ENCODE measurements at places on chromosomes 3 and 15.

- DNase-seq, result no peak
These were observed 93.4 kb downstream of the WDR76 start for GRCh38 chr15:43920254-43920600.

GRCh38 chr15:35293353-35294130, 208.4 kb upstream of the NANOGP8 start:
- DNase-seq, result no peak

GRCh38 chr15:27358751-27359434, 387.9 kb downstream of the GABRG3 start:
- DNase-seq, result no peak

DNA sequence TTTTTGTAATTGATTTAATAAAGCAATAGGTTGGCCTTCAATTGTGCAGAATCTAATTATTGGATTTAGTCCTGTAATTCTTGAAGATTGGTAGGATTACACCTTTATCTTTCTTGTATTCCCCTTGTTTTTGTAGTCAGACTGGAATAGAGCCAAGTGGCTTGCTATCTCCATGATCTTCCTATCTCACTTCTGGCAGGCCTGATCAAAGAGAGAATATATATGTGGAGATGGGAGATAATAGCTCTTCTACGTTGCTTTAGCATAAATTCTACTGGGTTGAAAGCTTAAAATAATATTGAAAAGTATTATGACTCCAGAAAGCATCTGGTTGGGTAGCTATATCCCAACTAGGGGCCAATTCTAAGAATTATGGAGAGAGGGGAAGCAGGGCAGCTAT, 16.9 kb upstream of the IFT57 start:
- DNase-seq, result no peak

- DNase-seq, result no peak
These were observed 33.5 kb upstream of the ZNF774 start for GRCh38 chr15:90318591-90318990.

- no peak for DNase-seq
These were observed 238.5 kb downstream of the NSUN3 start for GRCh38 chr3:94301366-94301765.

- DNase-seq, result no peak
These were observed 32.9 kb downstream of the DAPK2 start for GRCh38 chr15:64013179-64014062.

GRCh38 chr15:85396554-85396953, 16.2 kb downstream of the AKAP13 start:
- no peak for DNase-seq

GRCh38 chr3:123394391-123395020, 54.4 kb downstream of the ADCY5 start:
- DNase-seq, result no peak

DNA sequence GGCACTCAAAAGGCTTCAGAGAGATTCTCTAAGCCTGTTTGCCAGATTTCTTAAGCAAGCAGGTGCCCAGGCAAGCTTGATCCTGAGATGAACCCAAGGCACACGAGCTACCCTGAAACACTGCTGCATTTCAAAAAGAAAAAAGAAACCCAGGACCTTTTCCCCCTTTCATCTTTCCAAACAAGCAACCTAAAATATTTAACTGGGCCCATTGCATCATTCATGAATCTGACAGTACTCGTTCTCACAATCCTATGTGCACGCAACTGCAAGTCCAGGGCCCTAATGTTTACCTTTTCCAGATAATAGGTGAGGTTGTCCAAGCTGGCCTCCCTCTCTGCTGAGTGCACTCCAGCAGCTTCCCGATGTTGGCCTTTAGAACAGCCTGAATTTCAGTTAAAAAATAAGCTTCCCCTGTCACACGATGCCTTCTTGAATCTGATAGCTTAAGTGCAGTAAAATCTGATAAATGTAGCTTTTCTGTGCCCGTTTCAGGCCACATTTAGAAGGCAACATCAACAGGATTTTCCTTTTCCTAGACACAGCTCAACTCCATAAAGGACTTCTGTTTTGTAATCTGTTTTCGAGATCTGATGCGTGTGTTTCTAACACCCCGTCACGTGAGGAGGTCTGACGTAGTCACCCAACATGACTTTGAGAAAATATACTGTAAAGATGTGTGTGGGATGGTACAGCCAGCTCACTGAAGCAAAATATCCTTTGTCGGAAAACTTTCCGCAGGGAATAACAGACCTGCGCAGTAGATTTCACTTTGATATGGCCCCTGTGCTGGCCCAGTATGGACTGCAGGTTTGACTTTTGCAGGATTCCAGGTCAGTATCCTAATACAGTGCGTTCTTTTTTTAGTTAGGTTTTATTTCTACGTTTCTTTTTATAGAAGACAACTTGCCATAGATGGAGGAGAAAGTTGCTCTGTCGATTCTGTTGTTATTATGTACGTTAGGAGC, 55.1 kb upstream of the RASA2 start:
- no peak for DNase-seq

DNA sequence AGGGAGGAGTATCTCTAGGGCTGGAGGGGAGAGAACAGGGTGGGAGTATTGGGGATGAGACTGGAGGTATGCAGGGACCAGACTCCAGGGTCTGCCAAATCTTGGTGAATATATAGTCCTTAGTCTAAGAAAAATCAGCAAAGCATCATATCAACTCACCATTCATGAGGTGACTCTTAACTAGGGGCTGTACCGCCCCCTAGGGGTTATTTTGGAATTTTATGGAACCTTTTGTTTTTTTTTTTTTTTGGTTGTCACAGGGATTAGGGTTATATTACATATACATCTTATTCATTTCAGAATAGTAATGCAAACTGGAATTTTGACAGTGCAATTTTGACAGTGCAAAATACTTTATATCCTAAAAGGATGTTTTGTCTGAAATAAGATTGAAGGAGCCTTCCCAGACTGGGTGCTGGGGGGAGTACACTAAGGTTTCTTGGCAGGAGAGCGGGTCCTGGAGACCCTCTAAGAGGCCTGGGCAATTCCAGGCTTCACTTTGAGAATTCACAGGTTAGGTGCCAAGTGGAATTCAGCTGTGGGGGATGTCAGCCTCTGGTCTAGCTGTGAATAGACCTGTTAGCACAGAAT, 7.5 kb downstream of the CMTM7 start:
- DNase-seq, result peak; percentile 78

- DNase-seq, result no peak
These were observed 303.5 kb upstream of the LRRFIP2 start for GRCh38 chr3:37477711-37478487.

- DNase-seq, result no peak
These were observed 287.0 kb upstream of the LYSMD4 start for GRCh38 chr15:100020189-100020588.

GRCh38 chr3:99681512-99681911, 43.1 kb downstream of the COL8A1 start:
- no peak for DNase-seq

GRCh38 chr3:158337110-158337509, 227.2 kb downstream of the RSRC1 start:
- no peak for DNase-seq

DNA sequence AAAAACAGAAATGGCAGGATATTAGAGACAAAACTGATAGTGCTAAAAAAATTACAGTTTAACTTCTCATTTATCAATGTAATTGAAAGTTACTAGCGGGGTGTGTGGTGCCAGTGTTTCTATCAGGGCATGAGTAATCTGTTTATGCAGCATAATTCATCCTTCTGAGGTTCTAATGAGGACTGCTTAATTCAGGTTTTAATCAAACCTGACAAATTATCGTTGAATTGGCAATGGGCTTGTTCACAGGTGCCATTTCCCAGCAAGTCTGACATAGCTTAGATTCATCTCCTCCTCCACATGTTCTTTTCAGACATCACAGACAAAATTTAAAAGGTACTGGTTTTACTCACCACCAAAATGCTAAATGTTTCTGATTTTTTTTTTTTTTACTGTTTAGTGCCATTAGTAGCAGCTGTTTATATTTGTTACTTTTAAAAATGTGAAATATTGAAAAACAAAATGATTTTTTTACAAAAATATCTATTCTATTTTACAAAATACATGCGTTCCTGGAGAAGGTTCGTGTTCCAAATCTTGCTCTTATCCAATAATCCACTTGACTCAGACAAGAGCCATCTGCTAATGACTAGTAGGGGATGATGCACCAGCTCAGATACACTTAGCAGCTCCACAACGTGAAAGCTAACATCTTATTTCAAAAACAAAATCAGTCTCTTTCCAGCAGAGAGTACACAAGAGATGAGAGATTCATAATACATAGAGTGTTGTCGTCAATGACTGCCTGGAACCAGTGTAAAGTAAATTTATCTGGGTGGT, 447.7 kb upstream of the DPPA4 start:
- DNase-seq, result no peak

DNA sequence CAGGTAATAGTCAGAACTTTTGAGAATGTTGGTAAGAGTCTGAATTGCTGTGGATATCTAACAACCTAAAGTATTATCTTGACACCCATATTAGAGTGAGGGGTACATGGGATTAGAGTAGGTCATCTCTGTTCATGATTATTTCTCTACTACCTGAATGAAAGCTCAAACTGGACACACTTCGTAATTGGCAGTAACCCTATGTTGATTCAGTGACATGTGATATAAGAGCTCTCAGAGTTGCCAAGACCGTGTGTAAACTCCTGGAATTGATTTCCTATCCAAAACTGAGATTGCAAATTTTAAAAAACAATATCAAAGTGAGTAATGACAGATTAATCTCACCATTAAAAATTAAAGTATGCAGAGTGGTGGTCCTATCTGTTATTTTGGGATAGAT, 214.8 kb upstream of the ARHGEF26 start:
- DNase-seq, result no peak

- DNase-seq, result no peak
These were observed 73.5 kb upstream of the SPATA16 start for GRCh38 chr3:173214576-173214975.

DNA sequence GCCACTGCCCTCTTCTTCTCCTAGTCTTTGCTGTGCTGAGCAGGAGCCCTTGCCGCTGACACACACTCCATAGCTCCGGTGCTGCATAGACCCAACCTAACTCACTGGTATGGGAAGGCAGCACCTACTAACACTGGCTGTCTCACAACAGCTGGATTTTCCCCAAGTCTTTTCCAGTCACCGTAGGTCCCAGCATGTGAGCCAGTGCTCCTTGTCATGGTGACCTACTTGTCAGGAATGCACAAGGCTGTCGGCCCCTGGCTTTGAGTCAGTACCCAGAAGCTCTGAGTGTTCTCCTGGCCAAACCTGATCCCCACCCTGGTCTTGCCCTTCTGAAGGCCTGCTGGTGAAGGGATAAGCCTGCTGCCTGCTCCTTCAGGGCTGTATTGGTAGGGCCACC, 25.7 kb downstream of the AMOTL2 start:
- no peak for DNase-seq

- DNase-seq, result no peak
These were observed 39.6 kb downstream of the VPS13C start for GRCh38 chr15:62020576-62021160.

- no peak for DNase-seq
These were observed 12.4 kb downstream of the EFCC1 start for GRCh38 chr3:129013491-129013891.

DNA sequence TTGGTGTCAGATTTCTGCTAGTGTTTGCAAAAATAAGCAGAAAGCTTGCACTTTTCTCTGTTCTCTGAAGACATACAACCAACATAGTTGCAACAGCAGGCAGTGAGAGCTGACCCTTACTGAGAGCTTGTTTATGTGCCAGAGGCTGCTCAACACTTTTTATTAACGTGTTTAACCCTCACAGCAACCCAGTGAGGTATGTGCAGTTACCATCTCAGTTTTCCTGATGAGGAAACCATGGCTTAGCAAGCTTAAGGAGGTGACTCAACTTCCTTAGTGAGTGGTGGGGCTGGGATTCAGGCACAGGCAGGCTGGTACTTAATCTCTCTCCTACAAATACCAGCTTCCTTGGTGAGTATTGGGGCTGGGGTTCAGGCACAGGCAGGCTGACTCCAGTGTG, 158.1 kb upstream of the CTDSPL start:
- no peak for DNase-seq

- no peak for DNase-seq
These were observed 315.9 kb upstream of the TBL1XR1 start for GRCh38 chr3:177512945-177513814.

- DNase-seq, result no peak
These were observed 41.5 kb downstream of the RBP2 start for GRCh38 chr3:139434764-139435307.

DNA sequence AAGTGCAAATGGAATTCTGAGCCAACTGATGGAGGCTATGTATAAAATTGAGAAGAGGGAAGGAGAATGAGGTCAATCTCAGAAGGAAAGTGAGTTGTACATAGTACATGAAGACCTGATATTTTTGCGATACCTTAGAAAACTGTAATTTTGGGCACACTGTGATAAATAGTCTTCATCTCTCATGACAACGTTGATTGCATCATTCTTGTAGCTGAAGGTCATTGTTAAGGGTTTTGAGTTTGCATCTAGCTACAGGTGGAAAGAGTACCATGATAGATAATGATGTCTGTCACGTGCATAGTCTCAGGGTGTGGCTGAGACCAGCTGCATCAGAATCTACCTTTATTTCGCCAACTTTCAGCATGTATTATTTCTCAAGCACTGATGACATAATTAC, 435.4 kb upstream of the MDFIC2 start:
- no peak for DNase-seq

GRCh38 chr3:193116871-193117270, 124.2 kb upstream of the PLAAT1 start:
- no peak for DNase-seq

- no peak for DNase-seq
These were observed 26.7 kb upstream of the DPPA4 start for GRCh38 chr3:109364088-109364487.

GRCh38 chr3:53092942-53093341, 37.3 kb downstream of the RFT1 start:
- DNase-seq, result no peak

DNA sequence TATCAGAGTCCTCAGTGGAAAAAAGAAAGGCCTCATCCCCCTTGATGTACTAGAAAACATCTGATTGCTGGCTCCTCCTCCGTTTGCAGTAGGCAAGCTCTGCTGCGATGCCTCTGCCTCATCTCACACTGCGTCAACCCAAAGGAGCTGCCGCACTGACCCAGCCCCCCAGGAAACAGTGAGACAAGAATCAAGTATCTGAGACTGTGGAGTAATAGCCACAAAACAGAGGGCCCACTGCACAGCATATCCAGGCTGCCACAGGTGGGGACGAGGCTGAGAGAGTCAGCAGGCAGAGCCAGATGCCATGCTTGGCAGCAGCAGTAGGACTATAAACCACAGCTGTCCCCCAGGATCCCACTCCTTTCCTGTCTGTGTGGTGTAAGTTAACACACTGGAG, 165.9 kb downstream of the STAC start:
- DNase-seq, result no peak

DNA sequence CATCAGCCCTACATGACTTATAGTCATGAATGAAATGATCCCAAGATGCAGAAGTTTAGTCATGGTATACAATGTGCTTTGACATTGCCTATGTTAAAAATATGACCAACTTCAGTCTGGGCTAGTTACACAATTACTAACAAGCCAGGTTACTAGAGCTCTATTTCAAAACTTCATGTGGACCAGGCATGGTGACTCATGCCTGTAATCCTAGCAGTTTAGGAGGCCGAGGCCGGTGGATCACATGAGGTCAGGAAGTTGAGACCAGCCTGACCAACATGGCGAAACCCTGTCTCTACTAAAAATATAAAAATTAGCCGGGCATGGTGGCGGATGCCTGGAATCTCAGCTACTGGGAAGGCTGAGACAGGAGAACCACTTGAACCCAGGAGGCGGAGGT, 613.0 kb downstream of the CADM2 start:
- no peak for DNase-seq

GRCh38 chr3:43217633-43218032, 68.7 kb upstream of the SNRK start:
- DNase-seq, result no peak
